Endothelial cell of umbilical vein (primary cell): ENCODE measurements at places on chromosomes 1 and 21. TPM values are rescaled to one million over a fixed set of nuclear protein-coding genes. Genes with fewer than 3 reads are reported as not detected.

ARTN gene
- 0.18 and 0.48 TPM in 2 replicates for total RNA-seq

ARHGEF10L gene
- total RNA-seq, result 4.3 and 5.2 TPM in 2 replicates

CD53 gene
- not detected in 2 replicates for total RNA-seq

DSCAM gene
- not detected in 2 replicates for total RNA-seq

NPR1 gene
- total RNA-seq, result 9.8 and 10.5 TPM in 2 replicates

NR0B2 gene
- not detected in 2 replicates for total RNA-seq

DCDC2B gene
- total RNA-seq, result not detected in 2 replicates

TNFRSF1B gene
- total RNA-seq, result 65.9 and 66.0 TPM in 2 replicates

OR2M5 gene
- not detected in 2 replicates for total RNA-seq

C1orf185 gene
- not detected in 2 replicates for total RNA-seq

DPYD gene
- 15.1 and 17.9 TPM in 2 replicates for total RNA-seq

TDRD5 gene
- total RNA-seq, result not detected in 2 replicates

EPHA8 gene
- total RNA-seq, result not detected in 2 replicates

IL12RB2 gene
- 0.42 and 0.48 TPM in 2 replicates for total RNA-seq

S100A16 gene
- 545 and 701 TPM in 2 replicates for total RNA-seq

NTMT2 gene
- total RNA-seq, result not detected in 2 replicates

SMYD3 gene
- 27.6 and 32.1 TPM in 2 replicates for total RNA-seq

LAPTM5 gene
- total RNA-seq, result 73.0 and 95.2 TPM in 2 replicates

NBPF6 gene
- total RNA-seq, result not detected in 2 replicates

AUNIP gene
- 4.5 and 4.8 TPM in 2 replicates for total RNA-seq

UMODL1 gene
- total RNA-seq, result not detected in 2 replicates

KDF1 gene
- not detected in 2 replicates for total RNA-seq

FCRL2 gene
- total RNA-seq, result not detected in 2 replicates

KRTAP19-3 gene
- not detected in 2 replicates for total RNA-seq

FCRL1 gene
- total RNA-seq, result not detected in 2 replicates

KRTAP13-4 gene
- total RNA-seq, result not detected in 2 replicates

GSTM5 gene
- total RNA-seq, result 0.51 and 1.6 TPM in 2 replicates

HRNR gene
- not detected in 2 replicates for total RNA-seq

OR2L3 gene
- not detected in 2 replicates for total RNA-seq

SLC6A9 gene
- 1.3 and 1.5 TPM in 2 replicates for total RNA-seq

RGS16 gene
- total RNA-seq, result not detected in 2 replicates

MMP23B gene
- total RNA-seq, result 5.3 TPM in 1 of 2 replicates, not detected in the other

C4BPA gene
- total RNA-seq, result not detected in 2 replicates

CXADR gene
- total RNA-seq, result 10.7 and 12.2 TPM in 2 replicates

TMEM79 gene
- total RNA-seq, result 3.0 TPM in 2 replicates

NID1 gene
- 87.0 and 102 TPM in 2 replicates for total RNA-seq

KMO gene
- total RNA-seq, result not detected in 2 replicates

LELP1 gene
- not detected in 2 replicates for total RNA-seq

CDC42BPA gene
- total RNA-seq, result 88.1 and 92.6 TPM in 2 replicates
